ENCODE measurements at places on chromosomes 3 and 15.
A peak's percentile ranks its signal among the peaks of the same experiment; 100 is the strongest.

DNA sequence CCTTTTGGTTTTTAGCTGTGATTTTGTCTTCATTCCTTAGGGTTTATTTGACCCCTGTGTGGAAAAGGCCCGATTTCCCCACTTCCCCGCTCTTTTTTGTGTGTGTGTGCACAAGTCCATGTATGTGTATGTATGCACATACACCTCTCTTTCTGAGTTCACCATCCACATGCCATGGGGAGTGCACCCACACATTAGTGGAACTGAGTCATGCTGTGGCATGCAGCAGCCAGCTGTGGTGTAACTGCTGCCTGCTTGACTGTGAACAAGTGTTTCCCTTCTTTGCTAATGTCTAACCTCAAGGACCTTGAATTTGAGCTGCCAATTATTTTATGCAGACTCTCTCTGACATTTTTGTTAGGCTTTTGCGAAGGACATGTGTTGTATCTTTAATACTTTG lies 434.9 kb upstream of the TPM1 start:
- no peak for DNase-seq

- DNase-seq, result no peak
These were observed 4.4 kb downstream of the CPLX3 start for GRCh38 chr15:74830868-74831267.

DNA sequence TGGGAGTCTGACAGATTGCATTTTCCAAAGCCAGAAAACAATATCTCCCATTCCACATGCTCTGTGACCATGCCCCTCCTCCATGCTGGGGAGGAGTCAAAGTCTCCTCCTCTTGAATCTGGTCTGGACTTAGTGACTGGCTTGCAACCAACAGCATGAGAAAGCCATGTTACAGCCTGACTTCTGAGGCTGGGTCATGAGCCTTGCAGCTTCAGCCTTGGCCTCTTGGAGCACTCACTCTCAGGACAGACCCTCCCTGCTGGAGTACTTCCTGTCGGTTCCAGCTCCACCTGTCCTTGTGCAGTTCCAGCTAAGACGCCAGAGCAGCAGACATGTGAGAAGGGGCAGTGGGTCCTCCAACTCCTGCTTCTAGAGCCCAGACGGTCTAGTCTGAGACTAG lies 49.7 kb upstream of the RBSN start:
- DNase-seq, result no peak

DNA sequence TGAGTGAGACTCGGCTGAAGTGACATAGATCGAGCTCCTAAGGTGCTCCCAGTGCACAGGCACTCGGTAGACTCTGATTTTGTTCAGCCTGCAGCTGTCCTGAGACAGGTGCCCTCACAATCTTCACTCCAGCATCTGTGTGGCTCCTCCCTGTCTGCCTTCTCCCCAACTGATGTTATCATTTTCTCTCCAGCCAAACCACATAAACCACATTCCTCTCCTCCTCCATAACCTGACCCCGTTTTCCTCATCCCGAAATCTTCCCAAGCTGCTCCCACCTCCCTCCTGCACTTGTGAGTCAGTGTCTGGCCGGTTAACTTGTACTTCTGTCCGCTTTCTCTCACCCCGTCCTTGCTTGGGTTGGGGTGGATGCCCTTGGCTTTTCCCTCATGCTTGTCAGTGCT lies 93.3 kb upstream of the HACD2 start:
- DNase-seq, result no peak

GRCh38 chr3:39191111-39191510 lies 1.3 kb downstream of the XIRP1 start:
- no peak for DNase-seq

DNA sequence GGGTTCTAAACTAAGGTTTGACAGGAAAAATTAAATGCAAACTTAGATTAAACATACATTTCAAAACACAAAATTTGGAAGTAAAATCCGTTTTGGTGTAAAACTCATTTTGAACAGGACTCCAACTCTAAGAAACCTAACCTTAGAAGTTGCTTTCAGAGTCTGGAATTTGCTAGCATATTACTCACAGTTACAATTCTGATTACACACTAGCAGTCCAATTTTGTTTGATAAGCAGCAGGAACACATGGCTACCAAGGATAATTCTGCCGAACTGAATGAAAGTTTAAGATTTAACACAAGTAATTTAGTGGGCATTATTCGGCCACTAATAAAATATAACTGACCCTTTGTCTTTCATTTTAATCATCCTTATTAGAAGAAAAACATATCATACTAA lies 49.6 kb downstream of the FRMD5 start:
- DNase-seq, result no peak

GRCh38 chr3:102248981-102249705 lies 185.7 kb upstream of the ZPLD1 start:
- no peak for DNase-seq

DNA sequence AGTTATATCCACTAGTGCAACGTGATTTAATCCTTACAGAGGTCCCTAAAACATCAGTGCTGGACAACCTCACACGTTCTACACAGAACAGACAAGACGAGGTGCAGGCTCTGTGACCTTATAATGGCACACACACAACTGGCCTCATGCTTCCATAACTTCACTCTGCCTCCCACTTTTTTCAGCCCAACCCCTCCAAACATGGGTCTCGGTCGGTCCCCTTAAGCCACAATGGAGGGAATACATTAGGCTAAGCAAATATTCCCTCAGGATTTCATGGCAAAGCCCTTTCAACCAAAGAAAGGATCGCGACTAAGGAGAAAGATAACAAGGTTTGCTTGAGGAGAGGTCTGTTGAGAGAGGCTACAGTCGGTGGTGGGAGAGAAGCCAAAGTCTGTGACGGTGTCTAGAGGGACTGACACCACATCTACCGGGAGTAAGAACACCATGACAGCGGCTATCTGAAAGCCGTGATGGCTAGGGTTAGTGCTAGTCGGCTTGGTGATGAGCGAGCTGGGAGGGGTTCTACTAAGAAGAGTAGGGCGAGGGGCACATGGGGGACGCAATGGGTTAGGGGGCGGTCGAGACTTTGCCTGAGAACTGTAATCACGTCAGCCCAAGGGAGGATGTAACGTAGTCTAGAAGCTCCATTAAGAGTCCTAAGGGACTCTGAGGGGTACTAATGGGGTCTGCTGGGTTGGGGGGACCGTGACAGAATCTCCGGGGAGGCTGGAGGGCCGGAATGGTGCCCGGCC lies 1.0 kb downstream of the MYO9A start:
- DNase-seq, result peak; percentile 4

GRCh38 chr3:131386429-131387165 lies 5.0 kb downstream of the NUDT16 start:
- no peak for DNase-seq

DNA sequence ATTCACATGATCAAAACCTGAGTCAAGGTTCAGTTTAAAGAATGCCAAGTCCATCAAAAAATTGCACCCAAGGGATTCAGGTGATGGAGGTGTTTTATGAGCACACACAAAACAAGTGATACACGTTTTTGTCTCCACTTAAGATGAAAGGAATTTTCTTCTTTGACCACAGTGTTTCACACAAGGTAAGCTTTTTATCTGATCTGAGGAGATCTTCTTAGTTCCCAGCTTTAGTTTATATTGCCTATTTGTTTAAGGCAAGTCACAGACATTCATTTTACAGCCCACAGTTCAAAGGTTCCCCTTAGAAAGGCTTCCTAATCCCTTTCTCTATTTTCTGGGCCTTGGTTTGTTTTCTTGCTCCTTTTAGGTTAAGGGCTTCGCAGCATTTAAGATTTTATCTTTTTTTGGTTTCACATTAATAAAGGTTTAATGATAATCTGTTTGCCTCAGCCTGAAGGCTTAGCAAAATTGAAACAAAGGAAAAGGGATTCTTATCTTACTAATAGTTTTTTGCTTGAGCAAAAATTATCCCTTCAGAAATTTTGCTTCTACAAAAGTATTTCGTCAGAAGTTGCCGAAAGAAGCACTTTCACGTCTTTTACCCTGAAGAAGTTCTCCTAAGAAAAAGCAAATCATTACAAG lies 420.5 kb upstream of the NAALADL2 start:
- no peak for DNase-seq

DNA sequence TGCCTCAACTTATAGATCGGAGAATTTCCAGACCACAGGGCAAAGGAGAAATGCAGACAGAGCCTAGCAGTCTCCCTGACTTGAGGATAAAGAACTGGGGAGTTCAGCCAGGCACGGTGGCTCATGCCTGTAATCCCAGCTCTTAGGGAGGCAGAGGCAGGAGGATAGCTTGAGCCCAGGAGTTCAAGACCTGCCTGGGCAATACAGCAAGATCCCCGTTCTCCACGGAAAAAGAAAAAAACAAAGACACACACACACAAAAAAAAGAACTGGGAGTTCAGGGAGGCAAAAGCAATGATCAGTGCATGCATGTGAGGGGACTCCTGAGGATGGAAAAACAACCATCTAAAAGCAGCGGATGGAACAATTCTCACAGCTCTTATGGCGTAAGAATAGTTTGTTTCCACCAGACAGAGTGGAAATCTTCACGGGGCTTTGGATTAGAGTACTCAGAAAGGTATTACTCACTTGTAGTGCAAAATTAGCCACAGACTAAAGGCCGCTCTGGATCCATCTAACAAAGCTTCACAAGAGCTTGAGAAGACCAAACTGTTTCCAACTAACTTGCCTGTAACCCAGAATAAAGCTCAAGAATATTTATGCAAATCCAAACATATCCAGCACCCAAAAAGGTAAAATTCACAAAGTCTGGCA lies 16.3 kb downstream of the SEC11A start:
- DNase-seq, result no peak

GRCh38 chr15:69812861-69813261 lies 284.9 kb downstream of the TLE3 start:
- DNase-seq, result no peak

- no peak for DNase-seq
These were observed 136.6 kb downstream of the DUT start for GRCh38 chr15:48467801-48468200.
